Brain microvascular endothelial cell (primary cell): ENCODE measurements at places on chromosomes 5 and 9.
A peak's percentile ranks its signal among the peaks of the same experiment; 100 is the strongest.

DNA sequence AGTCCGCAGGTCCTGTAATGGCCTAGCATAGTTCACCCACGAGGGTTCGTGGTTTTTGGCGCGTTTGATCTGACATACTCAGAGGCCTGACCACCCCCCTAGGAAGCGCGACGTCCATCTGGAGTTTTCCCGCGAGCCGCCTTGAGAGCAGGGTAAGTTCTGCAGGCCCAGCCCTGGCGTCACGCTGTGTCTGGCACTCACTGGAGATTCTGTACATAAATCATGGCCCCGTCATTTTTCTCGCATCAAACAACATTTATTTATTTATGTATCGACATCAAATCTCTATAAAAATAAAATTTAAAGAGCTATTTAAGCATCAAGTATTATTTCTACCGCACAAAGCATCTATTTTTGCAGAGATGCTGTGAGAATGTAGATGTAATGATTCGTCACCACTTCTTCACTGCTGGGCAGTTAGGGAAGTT, 437 bp upstream of the TRIM41 start:
- no peak for DNase-seq

DNA sequence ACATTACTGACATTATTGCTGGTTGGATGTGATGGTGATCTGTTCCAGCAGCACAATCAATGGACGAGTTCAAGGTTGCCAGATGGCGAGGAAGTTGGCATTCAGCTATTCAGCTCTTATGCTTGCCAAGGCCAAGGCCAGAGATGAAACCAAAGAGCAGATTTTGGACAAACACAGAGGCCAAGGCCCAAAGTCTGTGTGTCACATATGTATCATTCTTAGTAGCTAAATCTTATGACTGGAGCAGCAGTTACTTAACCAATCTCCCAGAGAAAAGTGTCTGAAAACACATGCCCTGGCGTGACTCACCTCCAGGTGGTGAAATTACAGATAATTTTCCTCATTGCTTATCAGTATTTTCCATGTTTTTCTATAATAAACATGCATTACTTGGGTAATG, 189.0 kb upstream of the EGFLAM start:
- DNase-seq: no peak

- no peak for DNase-seq
Observed at GRCh38 chr5:176726746-176727527, 79.7 kb downstream of the TSPAN17 start.

- DNase-seq: no peak
Observed at GRCh38 chr9:75109210-75109839, 21.0 kb downstream of the OSTF1 start.

GRCh38 chr5:36948041-36948440, 71.5 kb downstream of the NIPBL start:
- peak; percentile 29 for DNase-seq

DNA sequence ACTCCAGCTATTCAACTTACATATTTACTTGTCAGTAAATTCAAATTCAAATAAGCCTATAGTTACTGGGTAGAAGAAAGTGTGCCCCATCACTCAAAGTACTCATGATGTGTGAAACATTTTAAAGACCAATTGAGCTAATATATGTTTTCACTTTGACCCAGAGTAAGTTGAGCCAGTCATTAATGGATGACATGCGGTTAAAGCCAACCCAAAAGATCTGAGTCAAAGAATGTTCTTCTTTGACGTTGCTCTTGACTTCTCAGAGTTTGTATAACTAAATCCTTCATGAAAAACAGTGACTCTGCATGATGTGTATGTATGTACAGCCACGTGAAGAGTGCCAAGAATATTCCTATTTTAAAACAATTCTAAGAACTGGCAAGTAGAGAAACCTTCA, 237.4 kb downstream of the NR2F1-AS1 start:
- DNase-seq: no peak

- peak; percentile 67 for DNase-seq
Observed at GRCh38 chr5:141654298-141654697, 3.1 kb upstream of the FCHSD1 start.

DNA sequence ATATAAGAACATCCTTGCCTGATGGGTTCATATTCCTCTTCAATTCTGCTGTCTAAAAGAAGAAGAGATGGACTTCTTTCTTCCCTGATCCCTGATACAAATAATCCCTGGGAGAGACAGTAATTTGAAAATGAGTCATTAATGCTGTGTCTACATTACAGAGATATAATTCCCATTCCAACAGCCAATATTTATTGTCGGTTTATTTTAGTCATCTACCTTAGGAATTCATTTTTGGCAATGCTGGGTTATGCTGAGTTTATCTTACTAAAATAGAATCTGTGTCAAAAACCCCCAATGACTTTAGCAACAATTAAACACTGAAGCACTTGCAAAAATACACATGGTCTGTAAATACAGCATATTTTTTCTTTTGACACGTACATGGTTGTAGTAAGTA, 23.9 kb downstream of the ZNF474 start:
- no peak for DNase-seq

DNA sequence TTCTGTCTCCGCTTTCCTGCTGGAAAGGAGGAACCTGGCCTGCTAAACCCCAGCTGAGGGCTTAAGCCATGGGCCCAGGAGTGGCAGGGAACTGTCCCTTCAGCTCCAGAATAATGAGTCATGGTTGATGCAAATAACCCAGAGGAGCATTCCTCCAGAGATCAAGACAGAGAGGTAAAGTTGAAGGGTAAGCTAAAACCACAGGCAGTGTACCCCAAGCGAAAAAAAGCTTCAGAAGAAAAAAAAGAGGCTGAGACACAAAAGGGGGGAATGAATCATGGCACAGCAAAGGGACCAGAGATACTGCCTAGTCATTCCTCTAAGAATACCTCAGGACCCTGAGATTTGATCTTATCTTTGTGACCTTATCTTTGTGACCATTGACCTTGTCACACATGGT, 199.5 kb upstream of the TAS2R1 start:
- DNase-seq: no peak

GRCh38 chr5:76332102-76332501, 71.0 kb upstream of the IQGAP2 start:
- DNase-seq: no peak

DNA sequence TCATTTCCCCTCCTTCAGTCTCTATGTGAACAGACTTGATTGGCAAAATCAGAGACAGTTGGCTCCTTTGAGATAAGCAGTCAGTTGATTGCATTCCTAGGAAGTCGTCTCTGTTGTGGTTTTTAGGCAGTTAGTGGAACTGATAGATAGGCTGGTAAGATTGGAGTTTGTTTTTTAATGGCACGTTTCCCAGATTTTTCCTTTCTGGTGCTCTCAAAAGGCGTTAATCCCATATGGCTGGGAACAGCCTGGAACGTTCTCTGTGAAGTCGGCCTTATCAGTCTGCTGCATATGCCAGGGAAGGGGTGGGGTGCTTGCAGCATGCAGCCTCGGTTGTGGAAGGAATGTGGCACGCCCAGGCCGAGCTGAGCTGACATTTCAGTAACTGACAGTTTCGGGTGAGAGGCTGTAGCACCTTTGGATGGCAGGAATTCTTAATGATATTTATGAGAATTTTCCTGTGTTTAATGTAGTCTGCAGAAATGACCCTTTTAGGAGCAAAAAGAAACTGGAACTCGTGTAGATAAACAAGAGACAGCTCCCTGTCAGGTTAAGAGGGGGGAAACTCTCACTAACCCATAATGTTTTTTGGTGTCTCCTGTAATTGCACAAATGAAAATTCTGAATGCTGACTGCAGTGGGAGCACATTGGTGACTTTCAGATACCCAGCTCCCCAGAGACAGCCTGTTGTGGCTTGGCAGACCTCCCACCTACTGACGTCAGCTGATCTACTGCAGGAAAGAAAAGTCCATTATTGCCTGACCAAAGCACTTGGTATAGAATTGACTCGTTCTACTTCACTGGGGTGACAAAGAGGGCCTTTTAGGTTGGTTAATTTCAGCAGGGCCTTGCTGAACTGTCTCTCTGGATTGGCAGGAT, 6.3 kb downstream of the SPTAN1 start:
- peak; percentile 95 for DNase-seq

DNA sequence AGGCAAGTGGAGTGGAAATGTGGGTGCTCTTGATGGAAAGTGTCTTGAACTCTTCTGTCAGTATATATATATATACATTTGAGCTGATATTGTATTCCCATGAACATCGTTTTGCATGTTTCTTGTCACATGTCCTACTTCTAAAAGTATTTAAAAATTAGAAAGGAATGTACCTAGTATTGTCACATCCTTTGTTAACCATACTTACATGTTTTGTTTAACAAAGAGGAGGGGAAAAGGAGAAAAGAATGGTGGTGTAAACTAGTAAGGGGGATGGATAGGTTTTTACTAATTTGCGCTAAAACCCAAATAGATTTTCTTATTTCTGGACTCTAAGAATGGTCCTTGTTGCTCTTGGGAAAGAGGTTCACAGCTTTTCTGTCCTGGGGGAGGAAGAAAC, 181.7 kb downstream of the GOLPH3 start:
- DNase-seq: no peak
